Regular cardiac myocyte (primary cell): ENCODE measurements at places on chromosomes 3 and 15. TPM values are rescaled to one million over a fixed set of nuclear protein-coding genes. Genes with fewer than 3 reads are reported as not detected.

SH2D7 gene
- total RNA-seq, result not detected in 2 replicates

RARB gene
- total RNA-seq, result 52.7 and 55.0 TPM in 2 replicates

MITF gene
- total RNA-seq, result 5.8 and 8.5 TPM in 2 replicates

ZBED2 gene
- total RNA-seq, result under 0.01 and 0.19 TPM in 2 replicates

ADPRH gene
- total RNA-seq, result 5.6 and 7.5 TPM in 2 replicates

FETUB gene
- not detected in 2 replicates for total RNA-seq

ARRDC4 gene
- total RNA-seq, result 11.8 and 16.3 TPM in 2 replicates

C3orf85 gene
- total RNA-seq, result not detected in 2 replicates

SRGAP3 gene
- total RNA-seq, result 2.5 and 9.3 TPM in 2 replicates

FGF7 gene
- 29.3 and 236 TPM in 2 replicates for total RNA-seq

FXR1 gene
- 169 and 182 TPM in 2 replicates for total RNA-seq

C3orf20 gene
- total RNA-seq, result under 0.01 TPM in 1 of 2 replicates, not detected in the other

MME gene
- total RNA-seq, result 5.9 and 157 TPM in 2 replicates

CSTA gene
- total RNA-seq, result 0.58 and 2.0 TPM in 2 replicates

AADAC gene
- 1.9 and 7.0 TPM in 2 replicates for total RNA-seq

ROBO2 gene
- total RNA-seq, result under 0.01 TPM in 2 replicates

EOGT gene
- total RNA-seq, result 33.2 and 36.6 TPM in 2 replicates

SLC6A20 gene
- total RNA-seq, result not detected in 2 replicates

BLM gene
- total RNA-seq, result 0.85 and 8.8 TPM in 2 replicates

CCDC80 gene
- total RNA-seq, result 526 and 1,085 TPM in 2 replicates

FBXO40 gene
- total RNA-seq, result not detected in 2 replicates

FBXW12 gene
- total RNA-seq, result 0.28 TPM in 1 of 2 replicates, not detected in the other

RBMS3 gene
- total RNA-seq, result 41.4 and 81.2 TPM in 2 replicates

APBA2 gene
- total RNA-seq, result 12.1 and 13.8 TPM in 2 replicates

GP5 gene
- 0.19 and 1.1 TPM in 2 replicates for total RNA-seq

AADACL2 gene
- total RNA-seq, result not detected in 2 replicates

CATSPER2 gene
- total RNA-seq, result 0.96 and 1.1 TPM in 2 replicates

IL16 gene
- 0.56 TPM in 1 of 2 replicates, not detected in the other for total RNA-seq
